ENCODE measurements at places on chromosomes 12 and 14.

DNA sequence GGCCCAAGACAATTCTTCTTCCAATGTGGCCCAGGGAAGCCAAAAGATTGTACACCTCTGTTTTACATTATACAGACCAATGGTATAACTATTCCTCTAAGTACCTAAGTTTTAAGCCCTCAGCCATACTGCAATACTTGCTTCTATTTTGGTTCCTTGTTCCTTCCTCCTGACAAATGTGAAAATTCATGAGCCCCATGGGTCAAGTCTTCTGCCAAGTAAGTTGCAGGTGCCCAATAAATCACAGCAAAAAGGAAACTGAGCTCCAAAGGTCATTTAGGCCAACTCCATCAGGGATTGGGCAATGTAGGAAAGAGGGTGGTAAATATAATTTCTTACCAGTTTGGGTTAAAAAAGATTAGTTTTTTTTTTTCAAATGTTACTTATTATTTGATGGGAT lies 57.7 kb upstream of the NPFF start:
- no peak for DNase-seq

DNA sequence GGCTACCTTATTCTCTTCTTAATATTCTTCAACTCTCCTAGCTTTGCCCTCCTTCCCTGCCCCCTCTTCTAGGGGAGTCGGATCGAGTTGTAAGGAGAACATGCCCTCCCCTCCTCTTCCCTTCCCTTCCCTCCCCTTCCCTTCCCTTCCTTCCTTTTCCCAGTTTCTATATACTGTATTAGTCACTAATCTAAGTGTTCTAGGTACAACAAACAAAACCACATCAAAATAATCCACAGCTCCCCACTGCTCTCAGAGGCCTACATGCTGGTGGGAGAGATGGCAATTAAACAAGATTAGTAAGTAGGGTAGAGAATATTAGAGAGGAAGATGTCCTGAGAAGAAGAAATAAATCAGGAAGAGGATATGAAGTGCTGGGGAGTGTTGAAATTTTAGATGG lies 119.9 kb upstream of the PZP start:
- no peak for DNase-seq

- no peak for DNase-seq
Observed at GRCh38 chr14:68677476-68677875, 115.4 kb downstream of the ZFP36L1 start.

DNA sequence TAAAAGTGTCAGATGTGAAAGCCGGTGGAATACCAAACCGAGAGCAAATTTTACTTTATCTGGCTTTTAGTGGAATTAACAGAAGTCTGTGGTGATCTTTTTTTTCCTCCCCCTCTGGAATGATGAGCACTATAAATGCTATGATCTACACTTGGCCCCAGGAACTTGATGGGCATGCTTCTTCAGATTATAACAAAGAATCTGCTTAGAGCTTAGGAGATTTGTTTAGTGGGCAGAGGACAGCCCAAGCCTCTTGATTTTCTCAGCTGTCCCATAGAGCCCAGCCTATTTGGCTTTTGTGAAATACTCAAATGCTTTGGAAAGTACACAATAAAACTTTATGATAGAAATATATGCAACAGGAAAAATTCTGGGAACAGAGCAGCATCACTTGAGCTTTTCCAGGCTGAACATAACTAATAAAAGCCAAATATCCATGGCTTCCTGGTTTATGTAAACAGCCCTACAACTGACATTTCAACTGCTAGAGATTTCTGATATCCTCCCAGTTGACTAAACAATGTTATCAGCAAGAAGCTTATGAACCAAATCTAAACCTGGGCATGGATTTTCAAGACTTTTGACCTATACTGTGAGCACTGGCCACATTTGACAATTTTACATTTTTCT lies 149.6 kb downstream of the PLXNC1 start:
- DNase-seq = no peak

- DNase-seq = peak; percentile 43
Observed at GRCh38 chr14:37985826-37986470, 221.8 kb upstream of the SSTR1 start.

DNA sequence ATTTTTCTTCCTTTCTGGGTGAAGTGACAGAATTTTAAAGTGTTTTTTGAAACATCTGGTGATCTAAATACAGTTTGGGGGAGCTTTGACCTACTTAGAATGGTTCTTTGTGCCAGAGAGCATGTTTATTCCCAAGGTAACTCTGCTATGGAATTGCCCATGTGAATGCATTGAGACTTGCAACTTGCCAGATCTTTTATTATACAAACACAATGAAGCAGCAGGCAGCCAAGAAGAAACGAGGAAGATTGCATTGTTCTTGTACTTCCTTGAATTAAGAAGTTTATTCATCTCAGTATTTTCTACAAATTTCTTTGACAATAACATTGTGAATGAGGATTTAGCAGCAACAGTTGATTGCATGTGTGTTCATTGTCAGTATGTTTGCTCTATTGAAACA lies 55.5 kb downstream of the FGD4 start:
- peak; percentile 58 for DNase-seq

GRCh38 chr14:22979748-22980392 lies 2.5 kb downstream of the AJUBA start:
- no peak for DNase-seq

DNA sequence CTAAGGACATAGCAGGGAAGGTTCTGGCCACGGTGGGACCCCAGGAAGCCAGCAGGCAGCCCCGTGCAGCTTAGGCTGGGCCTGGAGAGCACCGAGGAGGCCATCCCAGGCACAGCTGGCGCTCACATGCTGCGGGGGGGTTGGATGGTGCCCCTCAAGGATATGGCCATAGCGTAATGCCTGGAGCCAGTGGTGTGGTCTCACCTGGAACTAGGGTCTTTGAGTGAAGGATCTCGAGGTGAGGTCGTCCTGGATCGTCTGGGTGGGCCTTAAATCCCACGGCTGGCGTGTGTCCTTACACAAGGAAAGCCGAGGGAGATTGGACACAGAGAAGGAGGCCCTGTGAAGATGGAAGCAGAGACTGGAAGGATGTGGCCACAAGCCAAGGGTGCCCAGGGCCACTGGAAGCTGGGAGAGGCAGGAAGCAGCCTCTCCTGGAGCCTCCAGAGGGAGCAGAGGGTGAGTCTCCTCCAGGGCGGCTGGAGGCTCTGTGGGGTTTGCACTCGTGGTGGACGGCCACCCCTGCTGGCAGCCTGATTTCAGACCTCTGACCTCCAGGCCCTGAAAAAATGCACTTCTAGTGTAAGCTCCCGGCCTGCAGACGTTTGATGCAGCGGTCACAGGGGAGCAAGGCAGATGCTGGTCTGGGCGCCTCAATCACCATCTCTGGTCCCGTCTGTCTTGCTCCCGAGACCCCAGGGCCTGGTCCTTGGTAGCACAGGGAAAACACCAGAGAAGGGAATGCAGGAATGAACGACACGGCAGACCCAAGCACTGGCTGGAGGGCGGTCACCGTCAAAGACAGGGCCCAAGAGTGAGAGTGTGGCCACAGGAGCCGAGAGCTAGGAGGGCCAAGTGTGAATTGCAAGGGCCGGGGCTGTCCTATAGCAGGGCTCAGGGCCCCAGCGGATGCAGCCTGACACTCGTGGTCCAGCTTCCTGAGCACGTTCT lies 218.6 kb downstream of the KIF26A start:
- DNase-seq = no peak

GRCh38 chr12:107027636-107028053 lies 40.7 kb upstream of the MTERF2 start:
- DNase-seq = no peak

- DNase-seq = no peak
Observed at GRCh38 chr12:79008591-79008990, 144.0 kb downstream of the SYT1 start.

DNA sequence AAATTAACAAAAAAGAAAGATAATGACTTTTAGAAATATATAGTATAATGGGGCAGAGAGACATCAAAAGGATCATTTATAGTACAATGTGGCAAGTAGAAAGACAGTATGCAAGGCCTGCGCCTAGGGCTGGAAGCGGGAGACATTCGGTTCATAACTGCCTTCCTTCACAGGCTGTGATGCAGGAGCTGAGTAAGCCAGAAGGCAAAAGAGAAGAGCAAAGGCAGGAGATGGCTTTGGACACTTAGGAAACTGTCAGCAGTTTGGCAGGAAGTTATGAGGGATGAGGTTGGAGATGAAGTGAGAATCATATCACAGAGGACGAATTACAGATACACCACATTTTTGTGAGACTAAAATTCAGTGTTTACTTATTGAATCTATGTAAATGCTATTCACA lies 97.8 kb downstream of the EPS8 start:
- DNase-seq = no peak

GRCh38 chr14:61875483-61875882 lies 113.3 kb downstream of the SNAPC1 start:
- DNase-seq = no peak

- DNase-seq = no peak
Observed at GRCh38 chr12:24379433-24379832, 430.0 kb upstream of the SOX5 start.

- no peak for DNase-seq
Observed at GRCh38 chr12:20370014-20370386, 1.7 kb downstream of the PDE3A start.

DNA sequence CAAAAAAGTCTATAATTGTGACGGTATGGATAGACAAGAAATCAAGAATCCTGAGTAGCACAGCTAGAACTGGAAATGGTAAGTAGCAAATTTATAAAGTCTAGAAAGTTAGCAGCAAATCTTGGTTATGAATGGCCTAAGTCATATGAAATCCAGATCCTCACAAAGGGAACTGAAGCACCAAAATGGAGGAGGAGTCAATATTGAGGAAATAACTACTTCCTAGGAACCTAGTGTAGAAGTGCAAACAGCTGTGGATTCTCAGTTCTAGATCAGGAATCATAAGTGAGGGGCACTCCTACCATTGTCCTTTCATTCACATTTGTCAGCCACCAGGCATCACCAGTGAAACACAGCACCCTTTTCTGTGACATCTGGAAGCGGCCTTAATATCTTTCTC lies 202.2 kb upstream of the DCN start:
- DNase-seq = no peak

GRCh38 chr12:130847112-130847511 lies 8.1 kb upstream of the STX2 start:
- DNase-seq = no peak

- DNase-seq = no peak
Observed at GRCh38 chr12:116661341-116661740, 76.5 kb downstream of the SPRING1 start.

DNA sequence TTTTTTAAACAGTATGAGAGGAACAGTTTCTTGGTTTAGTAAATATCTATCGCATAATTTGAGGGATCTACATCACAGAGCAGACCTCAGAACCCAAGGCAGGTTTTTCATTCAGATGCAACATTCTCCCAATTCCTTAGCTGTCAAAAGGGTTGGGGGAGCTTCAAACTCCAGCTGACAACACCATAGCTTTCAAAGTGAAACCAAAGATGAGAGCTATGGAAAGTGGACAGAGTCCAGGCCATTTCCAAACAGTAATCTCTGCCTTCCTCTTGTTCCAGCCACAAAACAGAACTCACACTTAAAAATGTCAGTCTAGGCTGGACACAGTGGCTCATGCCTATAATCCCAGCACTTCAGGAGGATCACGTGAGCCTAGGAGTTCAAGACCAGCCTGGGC lies 87.8 kb downstream of the SPRING1 start:
- DNase-seq = no peak

DNA sequence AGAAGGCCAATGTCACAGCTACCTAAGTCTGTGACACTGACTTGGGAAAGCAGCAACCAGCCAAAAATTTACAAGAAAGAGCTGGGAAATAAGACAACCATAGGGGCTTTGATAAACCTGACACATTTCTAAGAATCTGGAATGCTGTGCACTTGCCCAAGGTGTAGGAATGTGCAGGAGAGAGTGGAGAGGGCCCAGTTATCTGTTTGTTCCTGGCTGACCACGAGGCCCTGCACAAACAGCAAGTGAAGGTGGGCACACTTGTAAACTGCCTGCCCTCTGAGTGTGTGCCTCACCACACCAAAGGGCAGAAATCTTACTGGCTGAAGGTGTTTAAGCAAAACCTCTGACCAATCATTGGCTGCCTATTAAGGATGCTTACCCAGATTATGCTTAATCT lies 27.3 kb downstream of the DLK1 start:
- no peak for DNase-seq

GRCh38 chr14:68198713-68199495 lies 379.3 kb downstream of the RAD51B start:
- DNase-seq = no peak

- DNase-seq = peak; percentile 74
Observed at GRCh38 chr12:122875590-122876220, 20.2 kb downstream of the VPS37B start.

- no peak for DNase-seq
Observed at GRCh38 chr14:105178868-105179140, 2.3 kb downstream of the NUDT14 start.

- no peak for DNase-seq
Observed at GRCh38 chr14:104574978-104575583, 4.5 kb upstream of the C14orf180 start.

DNA sequence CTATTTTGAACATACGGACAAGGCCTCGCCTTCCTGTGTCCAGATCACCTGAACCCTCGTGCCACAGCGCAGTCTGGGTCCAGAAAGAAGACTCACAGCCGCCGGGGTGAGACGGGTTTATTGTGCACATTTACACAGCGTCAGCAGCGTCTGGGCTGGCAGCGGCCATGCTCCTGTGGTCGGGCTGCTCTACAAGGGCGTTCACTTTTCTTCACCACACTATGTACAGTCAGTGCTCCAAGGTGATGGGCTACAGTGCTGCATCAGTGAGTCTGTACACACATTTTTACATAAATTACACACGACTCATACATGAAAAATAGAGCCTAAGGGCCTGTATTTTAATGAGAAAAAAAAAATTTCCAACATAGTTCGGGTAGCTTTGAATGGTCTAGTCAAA lies 18.0 kb downstream of the ZFYVE21 start:
- no peak for DNase-seq

Data from HAP-1 (cell line).